ENCODE measurements at places on chromosomes 11 and 22.

DNA sequence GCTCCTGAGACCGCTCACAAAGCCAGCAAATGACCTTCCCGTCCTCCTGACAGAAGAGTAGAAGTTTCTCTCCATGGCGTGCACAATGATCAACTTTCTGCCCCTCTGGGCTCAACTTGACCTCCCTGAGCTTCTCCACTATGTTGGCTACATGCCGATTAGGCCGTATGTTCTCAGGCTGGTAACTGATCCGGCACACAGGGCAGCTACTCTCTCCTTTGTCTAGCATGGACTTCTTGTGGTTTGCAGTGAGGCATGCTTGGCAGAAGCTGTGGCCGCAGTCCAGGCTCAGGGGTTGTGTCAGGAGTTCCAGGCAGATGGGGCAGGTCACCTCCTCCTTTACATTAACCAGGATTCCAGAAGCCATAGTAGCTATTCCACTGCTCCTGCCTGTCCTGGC lies 5.1 kb downstream of the TRIM5 start:
- no peak for DNase-seq

- no peak for DNase-seq
Observed at GRCh38 chr11:43962383-43963278, 20.2 kb downstream of the C11orf96 start.

GRCh38 chr22:17847360-17848078 lies 73.2 kb upstream of the BID start:
- DNase-seq = no peak

DNA sequence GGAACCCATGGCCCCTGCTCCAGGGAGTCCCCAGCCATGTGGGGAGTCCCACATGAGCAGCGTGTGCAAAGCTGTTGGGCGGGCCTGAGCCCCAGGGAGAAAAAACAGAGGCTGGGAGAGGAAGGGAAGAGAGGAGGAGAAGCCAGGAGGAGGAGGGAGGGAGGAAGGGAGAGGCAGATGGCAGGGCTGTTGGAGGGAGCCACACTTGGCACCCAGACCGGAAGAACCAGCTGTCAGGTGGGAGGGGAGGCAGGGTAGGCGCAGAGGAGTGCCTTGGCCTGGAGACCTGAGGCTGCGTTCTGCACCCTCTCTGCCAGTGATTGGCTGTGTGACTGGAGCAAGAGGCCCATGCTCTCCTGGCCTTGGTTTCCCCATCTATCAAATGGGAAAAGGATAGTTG lies 6.7 kb downstream of the SYNGR1 start:
- DNase-seq = no peak

GRCh38 chr11:44263738-44264437 lies 46.1 kb downstream of the ALX4 start:
- DNase-seq = no peak

- no peak for DNase-seq
Observed at GRCh38 chr11:30585892-30586250, 282 bp downstream of the MPPED2 start.

- no peak for DNase-seq
Observed at GRCh38 chr11:134578807-134579723, 167.0 kb upstream of the B3GAT1 start.

DNA sequence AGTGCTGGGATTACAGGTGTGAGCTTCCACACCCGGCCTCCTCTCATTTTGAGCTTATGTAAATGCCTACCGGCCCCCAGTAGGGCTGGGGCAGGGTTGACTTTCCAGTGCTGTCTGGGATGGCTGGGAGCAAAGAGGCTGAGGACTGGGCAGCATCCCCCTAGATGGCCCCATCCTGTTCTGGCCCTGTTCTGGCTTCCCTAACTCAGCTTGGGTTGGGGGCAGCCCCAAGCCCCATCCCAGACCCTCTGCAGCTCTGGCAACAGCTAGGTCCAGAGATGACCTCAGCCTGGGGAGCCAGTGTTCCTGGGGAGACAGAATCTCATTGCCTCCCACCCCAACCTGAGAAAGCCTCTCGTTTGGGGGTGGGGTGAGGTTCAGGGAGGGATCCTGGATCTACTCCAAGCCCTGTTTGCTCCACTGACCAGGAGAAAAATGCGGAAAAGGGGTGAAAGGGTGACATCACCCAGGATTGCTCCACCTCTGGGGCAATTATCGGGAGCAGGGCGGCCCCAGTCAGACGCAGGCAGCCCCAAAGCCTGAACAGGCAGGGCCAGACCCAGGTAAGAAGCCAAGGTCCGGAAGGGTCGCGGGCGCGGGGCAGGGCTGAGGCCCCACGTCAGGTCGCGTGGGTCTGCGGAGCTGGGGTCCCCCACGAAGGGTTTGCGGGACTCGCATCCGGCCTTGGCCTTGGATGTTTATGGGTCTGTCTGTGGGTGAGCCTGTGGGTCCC lies at the start of gene PNPLA2:
TSS of gene PNPLA2 (plus strand) at position 519 of the 733 bp plus-strand sequence. CDS start 805 bp downstream, outside the sequence.
- DNase-seq = no peak

DNA sequence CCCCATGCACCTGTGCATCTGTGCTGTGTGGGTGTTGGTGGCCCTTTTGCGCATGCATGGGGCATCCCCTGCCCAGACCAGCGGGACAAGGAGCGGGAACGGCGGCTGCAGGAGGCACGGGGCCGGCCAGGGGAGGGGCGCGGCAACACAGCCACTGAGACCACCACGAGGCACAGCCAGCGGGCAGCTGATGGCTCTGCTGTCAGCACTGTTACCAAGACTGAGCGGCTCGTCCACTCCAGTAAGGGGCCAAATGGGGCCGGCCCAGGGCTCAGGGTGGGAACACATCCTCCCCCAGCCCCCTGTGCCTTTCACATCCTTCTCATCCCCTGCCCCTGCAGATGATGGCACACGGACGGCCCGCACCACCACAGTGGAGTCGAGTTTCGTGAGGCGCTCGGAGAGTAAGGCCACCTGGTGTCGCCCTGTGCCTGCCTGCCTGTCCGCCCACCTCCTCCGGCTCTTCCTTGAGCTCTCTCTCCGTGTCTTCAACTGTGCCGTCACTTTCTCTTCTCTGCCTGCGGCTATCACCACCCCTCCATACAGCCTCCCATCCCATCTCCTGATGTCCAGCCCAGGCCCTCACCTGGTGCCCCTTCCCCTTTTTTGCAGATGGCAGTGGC lies 10.6 kb downstream of the SELENOM start:
- DNase-seq = no peak

GRCh38 chr11:62981743-62982142 lies 3.0 kb downstream of the SLC22A6 start:
- no peak for DNase-seq

- no peak for DNase-seq
Observed at GRCh38 chr11:95429376-95429907, 198.4 kb upstream of the SESN3 start.

- no peak for DNase-seq
Observed at GRCh38 chr11:102346456-102346747, 612 bp upstream of the BIRC2 start.

DNA sequence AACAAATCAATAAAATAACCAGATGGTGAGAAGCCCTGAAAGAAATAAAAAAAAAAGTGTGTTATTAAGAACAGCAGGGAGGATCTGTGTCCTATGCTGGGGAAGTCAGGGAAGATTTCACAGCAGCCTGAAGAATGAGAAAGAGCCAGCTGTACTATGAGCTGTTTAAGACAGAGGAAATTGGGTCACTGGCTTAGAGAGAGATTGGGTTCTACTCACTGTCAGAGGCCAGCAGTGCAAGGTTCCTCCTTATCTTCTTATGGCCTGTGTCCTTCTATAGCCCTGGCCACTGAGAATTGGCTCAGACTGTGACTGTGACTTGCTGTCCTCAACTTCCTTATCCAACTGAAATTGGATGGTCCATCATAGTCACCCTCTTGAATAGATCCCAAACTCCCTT lies 54.8 kb upstream of the FDX1 start:
- DNase-seq = no peak

DNA sequence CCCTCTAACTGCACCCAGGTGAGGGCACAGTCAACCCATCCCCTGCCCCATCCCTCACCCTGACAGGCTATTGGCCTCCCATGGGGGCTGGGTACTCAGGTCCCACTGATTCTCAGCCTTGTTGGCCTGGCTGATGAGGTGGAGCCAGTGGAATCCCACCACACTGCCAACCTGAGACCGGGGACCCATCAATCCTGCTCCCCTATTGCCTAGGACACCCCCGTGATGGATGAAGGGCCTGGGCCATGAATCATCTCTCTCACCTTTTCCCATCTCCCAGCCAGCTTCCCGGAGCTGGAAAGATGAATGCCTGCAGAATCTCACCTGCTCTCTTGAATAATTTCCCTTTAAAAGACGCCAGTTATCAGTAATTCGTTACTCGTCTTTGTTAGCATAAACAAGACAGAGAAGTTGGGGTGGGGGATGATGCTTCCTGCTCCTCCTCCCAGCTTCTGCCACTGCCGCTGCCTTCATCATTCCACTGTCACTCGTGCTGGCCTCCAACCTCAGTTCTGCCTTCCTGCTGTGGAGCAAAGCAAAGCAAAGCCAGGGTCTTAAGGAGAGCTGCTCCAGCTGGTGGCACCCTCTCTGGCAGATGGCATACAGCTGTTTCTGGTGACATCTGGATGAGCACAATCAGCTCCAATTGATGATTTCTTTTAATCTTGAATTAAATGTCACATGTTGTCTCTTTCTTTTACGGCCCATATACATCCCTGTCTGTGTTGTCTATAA lies 204.0 kb upstream of the NECTIN1 start:
- no peak for DNase-seq

DNA sequence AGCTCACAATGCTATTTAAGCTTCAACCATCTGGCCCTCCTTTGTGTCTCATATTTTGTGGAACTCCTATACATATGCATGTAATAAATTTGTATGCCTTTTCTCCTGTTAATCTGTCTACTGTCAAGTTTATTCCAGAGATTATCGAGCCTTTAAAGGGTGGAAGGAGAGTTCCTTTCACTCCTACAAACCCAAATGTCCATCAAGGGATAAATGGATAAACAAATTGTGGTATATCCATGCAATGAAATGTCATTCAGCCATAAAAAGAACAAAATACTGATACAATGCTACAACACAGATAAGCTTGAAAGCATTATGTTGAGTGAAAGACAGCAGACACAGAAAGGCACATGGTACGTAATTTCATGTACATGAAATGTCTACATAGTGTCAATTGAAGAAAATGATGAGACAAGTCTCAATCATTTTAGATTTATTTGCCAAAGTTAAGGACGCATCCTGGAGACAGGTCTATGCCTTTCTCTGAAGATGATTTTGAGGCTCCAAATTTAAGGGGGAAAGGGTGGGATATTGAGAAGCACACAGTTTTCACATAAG lies 17.7 kb upstream of the FEZ1 start:
- DNase-seq = no peak

DNA sequence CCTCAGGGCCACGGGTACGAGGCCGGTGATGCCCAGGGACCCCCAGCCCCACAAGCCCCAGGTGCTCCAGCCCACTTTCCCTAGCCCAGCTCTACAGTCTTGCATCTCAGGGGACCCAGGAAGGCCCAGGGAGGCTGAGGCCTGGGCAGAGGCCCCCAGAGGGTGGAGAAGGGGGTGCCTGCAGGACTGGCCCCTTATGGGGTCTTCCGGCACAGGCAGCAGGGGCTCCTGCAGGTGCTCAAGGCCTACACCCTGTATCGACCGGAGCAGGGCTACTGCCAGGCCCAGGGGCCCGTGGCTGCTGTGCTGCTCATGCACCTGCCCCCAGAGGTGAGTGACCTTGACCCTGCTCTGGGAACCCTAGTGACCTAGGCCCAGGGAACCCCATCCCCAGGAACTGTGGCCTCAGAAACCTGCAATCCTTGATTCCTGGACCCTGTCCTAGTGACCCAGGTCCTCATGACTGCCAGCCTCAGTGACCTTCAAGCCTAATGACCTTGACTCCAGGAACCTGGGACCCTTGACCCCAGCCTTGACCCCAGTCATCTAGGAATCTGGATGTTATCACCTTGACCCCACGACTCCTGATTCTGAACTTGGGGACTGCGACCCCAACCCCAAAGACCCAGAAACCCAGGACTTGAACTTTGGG lies 1.9 kb downstream of the TBC1D10C start:
- no peak for DNase-seq

GRCh38 chr22:37448516-37449127 lies 21.3 kb upstream of the ELFN2 start:
- no peak for DNase-seq

Measured in stimulated activated CD4-positive, alpha-beta T cell treated with anti-CD3 and anti-CD28 coated beads, Interleukin-15, amount 100 ng/mL, for 1 hour (primary cell).